ENCODE measurements at places on chromosomes 2 and 18.

DNA sequence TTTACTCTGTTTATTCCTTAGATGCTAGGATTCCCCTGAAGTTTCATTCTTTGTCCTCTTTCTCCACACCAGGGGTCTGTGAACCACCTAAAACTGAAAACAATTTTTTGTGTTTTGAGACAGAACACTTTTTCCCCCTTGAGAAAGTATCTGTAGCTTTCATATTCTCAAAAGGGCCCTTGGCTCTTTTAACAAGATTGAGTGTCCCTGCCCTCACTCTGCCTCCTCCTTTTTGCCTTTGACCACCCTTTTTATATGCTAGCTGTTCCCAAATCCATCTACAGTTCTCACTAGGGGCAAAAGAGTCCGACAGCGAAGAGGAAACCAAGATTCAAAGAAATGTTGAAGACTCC, 883 bp upstream of the EHBP1 start:
- DNase-seq, result no peak

- no peak for DNase-seq
Observed at GRCh38 chr2:30003128-30003527, 81.7 kb upstream of the ALK start.

DNA sequence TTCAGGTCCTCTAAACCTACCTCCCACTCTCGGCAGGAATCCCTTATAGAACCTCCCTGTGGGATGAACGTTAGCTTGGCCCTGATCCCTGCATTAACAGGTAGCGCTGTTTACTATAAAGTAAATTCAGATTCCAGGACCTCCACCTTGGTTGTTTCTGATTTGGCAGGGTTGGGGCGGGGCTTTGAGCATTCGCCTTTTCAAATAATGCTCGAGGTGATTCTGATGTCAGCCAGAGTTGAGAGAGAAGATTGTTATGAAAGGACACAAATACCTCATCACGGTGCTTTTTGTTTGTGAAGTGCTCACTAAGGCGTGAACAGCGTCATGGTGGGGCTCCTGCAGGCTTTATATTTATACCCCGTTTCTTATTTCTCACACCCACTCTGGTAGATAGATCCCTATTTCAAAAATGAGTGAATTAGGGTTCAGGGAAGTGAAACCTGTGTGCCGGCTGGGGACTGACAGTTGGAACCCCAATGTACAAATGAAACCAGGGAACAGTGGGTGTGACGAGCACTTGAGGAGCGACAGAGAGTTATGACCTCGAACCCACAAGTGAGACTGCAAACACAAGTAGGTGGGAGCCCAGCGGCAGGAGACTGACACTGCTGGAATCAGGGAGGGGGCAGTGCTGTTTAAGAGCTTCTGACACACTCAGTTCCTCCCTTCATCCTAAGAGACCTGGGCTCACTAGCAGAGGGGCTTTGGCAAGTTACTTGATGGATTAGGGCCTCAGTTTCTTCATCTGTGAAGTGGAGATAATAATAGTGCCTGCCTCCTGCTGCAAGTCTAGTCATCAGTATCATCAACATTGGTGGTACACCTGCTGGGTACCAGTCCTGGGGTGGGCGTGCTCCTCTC, 14.2 kb upstream of the CXCR4 start:
- peak; percentile 39 for DNase-seq

- no peak for DNase-seq
Observed at GRCh38 chr2:157194097-157194688, 63.3 kb upstream of the GALNT5 start.

DNA sequence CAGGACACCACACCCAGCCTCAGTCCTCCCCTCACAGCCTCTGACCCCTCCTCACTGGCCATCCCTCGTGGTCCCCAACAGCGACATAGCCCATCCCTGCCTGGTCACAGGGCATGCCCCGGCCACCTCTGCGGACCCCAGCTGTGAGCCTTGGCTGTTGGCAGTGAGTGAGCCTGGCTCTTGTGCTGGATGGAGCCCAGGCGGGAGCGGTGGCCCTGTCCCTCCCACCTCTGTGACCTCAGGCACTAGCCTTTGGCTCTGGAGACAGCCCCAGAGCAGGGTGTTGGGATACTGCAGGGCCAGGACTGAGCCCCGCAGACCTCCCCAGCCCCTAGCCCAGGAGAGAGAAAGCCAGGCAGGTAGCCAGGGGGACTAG, 7.9 kb downstream of the DES start:
- no peak for DNase-seq

DNA sequence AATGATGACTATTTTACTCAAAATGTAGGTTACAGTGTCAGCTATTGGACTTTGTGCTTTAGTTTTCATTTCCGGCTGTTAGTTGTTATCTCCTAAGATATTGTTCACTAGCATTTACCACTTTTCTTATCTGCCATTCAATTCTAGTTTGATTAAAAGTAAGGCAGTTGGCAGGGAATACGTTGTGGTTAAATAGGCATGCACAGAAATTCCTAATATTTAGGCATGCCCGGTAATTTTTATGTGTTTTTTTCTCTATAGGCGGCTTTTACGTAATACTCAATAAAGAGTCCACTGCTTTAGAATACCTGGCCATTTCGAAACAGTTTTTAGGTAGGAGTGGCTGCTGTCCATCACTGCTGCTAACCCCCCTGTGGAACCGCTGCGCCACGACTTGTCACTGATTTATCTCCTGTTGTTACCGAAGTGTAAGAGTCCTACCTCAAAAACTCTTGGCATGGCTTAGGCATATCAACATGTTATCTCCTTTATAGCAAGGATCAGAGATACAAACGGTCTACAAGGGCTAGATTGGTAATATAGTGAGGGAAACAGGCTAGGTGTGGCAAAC, 39.5 kb downstream of the BABAM2 start:
- no peak for DNase-seq

- no peak for DNase-seq
Observed at GRCh38 chr18:9827793-9828505, 57.8 kb upstream of the TXNDC2 start.

GRCh38 chr2:67289921-67290371, 107.2 kb upstream of the ETAA1 start:
- no peak for DNase-seq

DNA sequence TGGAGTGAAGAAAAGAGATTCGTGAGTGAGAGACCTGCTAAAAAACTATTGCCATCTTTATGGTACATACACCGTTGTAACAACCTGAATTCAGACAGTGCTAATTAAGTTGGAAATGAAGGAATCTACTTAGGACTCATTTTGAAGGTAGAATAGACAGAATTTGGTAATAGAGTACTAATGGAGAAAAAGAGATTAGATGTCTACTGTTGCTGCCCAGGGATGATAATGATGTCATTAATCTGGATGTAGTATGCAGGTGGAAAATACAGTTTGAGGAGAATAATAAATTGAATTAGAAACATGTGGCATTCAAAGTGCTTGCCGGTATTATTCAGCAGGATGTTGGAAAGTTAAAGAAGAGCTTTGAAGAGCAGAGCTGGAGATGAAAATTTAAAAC, 44.7 kb downstream of the DIS3L2 start:
- DNase-seq, result no peak

DNA sequence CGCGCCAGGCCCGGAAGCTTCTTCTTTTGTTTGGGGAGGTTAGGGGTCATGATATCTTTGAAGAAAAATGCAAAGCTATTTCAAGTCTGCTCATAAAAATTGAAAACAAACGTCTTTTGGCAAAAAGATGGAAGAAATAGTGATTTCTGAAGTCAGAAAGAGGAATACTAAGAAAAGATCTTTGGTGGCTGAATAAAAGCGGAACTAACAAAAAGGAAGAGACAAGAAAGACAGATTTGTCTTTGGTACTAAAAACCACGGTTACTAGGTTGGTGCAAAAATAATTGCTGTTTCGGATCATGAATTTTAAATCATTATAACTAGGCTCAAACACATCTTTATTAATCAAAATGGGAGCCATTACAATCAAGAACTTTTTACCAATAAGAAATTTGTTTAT, 164.6 kb upstream of the TRIB2 start:
- no peak for DNase-seq

DNA sequence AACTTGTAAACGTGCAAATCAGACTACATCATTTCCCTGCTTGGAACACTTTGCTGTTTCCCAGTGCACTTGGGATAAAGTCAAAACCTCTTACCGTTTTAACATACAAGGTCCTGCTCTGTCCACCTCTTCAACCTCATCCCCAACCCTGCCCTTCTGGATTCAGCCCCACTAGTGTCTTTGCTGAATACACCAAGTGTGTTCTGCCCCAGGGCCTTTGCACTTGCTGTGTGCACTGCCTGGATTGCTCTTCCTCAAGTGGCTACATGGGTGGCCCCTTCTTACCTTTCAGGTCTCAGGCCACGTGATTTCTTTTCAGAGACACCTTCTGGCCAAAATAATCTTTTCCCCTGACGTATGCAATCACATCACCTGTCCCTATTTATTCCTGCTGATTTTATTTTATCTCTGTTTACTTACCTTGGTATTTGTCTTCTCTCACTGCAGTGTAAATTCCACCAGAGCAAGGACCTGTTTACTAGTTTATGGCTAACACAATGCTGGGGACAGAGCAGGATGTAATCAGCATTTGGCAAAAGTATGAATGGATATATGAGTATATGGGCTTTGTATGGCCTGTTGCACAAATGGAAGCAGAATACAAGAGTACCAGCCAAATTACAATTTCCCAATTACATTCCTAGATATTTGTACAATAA, 63.9 kb downstream of the MAPK4 start:
- DNase-seq, result no peak

DNA sequence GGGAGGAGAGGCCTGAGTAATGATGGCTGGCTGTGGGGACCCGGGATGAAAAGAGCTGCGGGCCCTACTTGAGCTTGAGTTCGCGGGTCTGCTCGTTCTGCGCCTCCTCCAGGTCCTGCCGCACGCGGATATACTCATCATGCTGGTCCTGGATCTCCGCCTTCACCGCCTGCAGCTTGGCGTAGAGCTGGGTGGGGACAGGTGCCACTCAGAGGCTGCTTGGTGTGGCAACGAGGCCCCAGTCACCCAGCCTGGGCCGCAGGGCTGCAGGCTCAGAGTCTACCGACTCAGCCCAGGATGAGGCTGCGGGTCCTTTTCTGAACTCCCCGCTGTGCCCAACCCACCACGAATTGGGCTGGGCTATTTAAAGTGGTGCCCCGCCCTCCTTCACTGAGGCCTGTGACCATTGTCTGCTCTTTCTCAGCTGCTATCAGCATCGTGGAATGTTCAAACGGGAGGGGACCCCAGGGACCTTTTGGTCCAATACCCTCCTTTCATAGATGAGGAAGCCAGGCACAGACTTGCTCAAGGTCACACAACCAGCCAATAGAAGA, 28.0 kb downstream of the KIF3C start:
- DNase-seq, result no peak

GRCh38 chr18:26574958-26575864, 26.9 kb upstream of the KCTD1 start:
- no peak for DNase-seq

DNA sequence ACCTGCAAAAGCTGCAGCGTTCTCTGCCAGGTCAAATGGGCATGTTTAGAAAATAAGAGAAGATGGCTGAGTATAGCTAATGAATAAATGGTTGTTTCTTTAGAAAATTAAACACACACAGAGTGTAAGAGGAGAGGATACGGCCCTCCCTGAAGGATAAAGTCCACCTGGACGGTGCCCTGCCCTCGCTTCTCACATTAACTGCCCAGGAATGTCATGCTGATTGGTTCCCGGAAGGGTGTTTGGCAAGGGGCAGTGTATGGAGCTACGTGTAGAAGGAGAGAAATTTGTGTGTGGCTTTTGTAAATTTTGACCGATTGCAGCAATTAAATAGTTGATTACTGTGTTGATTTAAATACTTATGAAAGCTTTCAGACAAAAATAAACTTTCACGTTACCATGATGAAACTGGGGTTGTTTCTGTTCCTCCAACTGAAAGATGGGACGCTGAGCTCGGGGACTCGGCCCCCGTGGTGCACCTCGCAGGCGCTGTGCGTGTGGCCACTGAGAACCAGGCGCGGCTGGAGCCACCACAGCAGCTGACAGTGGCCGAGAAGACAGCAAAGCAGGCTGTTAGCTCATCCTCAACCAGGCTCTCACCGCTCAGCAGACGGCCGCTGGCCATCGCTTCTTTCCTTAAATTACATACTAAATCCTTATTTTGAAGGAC, 22.7 kb downstream of the MPPE1 start:
- DNase-seq, result no peak

- no peak for DNase-seq
Observed at GRCh38 chr2:85536479-85536878, 2.5 kb upstream of the MAT2A start.

- DNase-seq, result no peak
Observed at GRCh38 chr2:240164586-240164985, 24.1 kb upstream of the OTOS start.

GRCh38 chr2:103135679-103136078, 373.8 kb downstream of the TMEM182 start:
- DNase-seq, result no peak

- DNase-seq, result no peak
Observed at GRCh38 chr18:76476665-76477561, 18.1 kb downstream of the ZNF516 start.

- no peak for DNase-seq
Observed at GRCh38 chr2:5766561-5766960, 74.4 kb downstream of the SOX11 start.

- DNase-seq, result no peak
Observed at GRCh38 chr2:168290391-168290790, 43.0 kb upstream of the STK39 start.

DNA sequence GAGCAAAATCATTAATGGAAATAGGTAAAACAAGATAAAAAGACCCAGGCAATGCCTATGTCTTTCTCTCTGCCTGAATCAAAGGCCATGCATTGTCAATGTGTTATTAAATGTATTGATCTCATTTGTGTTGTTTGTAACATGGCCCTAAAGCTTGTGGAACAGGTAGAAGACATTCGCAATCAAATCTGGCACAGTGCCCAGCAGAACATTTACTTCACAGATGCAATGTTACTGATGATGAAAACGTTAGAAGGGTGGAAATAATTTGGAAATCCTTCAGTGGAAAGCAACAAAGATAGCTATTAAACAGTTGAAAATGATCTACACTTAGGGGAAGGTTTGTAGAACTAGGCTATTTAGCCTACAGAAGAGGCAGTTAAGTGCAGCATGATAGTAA, 368.2 kb downstream of the EPHA4 start:
- DNase-seq, result no peak

- DNase-seq, result no peak
Observed at GRCh38 chr18:14961991-14962390, 214.0 kb downstream of the ANKRD30B start.

DNA sequence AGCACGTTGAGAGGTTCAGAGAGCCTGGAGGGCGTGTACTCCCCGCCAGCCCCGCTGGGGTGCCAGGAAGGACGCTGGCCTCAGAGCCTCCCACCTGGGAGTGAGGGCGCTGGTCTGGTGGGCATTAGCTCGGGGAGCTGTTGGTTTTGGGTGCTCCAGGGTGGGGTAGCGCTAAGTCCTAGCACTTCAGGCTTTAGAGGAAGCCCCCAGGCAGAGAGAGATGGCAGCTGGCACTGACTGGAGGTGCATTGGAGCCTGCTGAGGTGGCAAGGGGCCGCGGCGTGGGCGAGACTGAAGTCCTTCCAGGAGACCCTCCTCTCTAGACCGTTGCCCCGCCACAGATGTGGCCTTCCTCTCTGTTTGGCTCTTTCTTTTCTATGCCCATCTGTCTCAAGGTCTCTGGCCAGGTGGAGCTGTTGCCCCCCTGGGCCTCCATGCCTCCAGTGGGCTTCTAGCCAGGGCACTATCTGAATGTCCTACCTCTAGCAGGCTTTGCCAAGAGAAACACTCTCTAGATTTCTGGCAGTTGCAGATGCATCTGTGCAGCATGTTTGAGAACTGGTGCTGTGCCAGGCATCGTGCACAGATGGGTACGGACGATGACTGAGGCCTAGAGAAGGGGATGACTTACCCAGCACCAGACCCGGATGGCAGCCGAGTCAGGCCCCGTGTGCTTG, 6.6 kb downstream of the CAPN10 start:
- peak; percentile 1 for DNase-seq

Measured in stimulated activated CD4-positive, alpha-beta T cell treated with anti-CD3 and anti-CD28 coated beads, Interleukin-4, amount 100 ng/mL, for 1 hour (primary cell).